ENCODE measurements at places on chromosomes 2 and 18. TPM values are rescaled to one million over a fixed set of nuclear protein-coding genes. Genes with fewer than 3 reads are reported as not detected.

The MYO5B gene
- polyA plus RNA-seq: 1.7 TPM

The DPYSL5 gene
- polyA plus RNA-seq: 39.8 TPM

The SERPINB13 gene
- polyA plus RNA-seq: 0.43 TPM

The PRKCE gene
- polyA plus RNA-seq: 4.6 TPM

The MC4R gene
- 0.45 TPM for polyA plus RNA-seq

The TMX3 gene
- 48.2 TPM for polyA plus RNA-seq

The SLC5A7 gene
- polyA plus RNA-seq: 0.06 TPM

The GRB14 gene
- polyA plus RNA-seq: 2.4 TPM

The SLC16A14 gene
- 2.8 TPM for polyA plus RNA-seq

The TMEM198 gene
- 3.6 TPM for polyA plus RNA-seq

The YWHAQ gene
- polyA plus RNA-seq: 186 TPM

The DYNAP gene
- not detected for polyA plus RNA-seq

The EGR4 gene
- polyA plus RNA-seq: not detected

The SATB2 gene
- 3.4 TPM for polyA plus RNA-seq

The KCNJ3 gene
- 0.79 TPM for polyA plus RNA-seq

The CAD gene
- polyA plus RNA-seq: 28.0 TPM

The CYP27C1 gene
- 5.7 TPM for polyA plus RNA-seq

The GALR1 gene
- polyA plus RNA-seq: 0.09 TPM

The CABYR gene
- 2.7 TPM for polyA plus RNA-seq

The ST8SIA5 gene
- 6.9 TPM for polyA plus RNA-seq

The LPIN1 gene
- 22.6 TPM for polyA plus RNA-seq

The POTEJ gene
- polyA plus RNA-seq: 0.06 TPM

The MYCN gene
- polyA plus RNA-seq: 6.3 TPM

The C2orf15 gene
- polyA plus RNA-seq: 0.56 TPM

The FBLN7 gene
- 8.5 TPM for polyA plus RNA-seq

The LCLAT1 gene
- polyA plus RNA-seq: 8.5 TPM

The RAB17 gene
- 1.6 TPM for polyA plus RNA-seq

The ESCO1 gene
- 18.0 TPM for polyA plus RNA-seq

The CXCR1 gene
- polyA plus RNA-seq: not detected

The ALPG gene
- polyA plus RNA-seq: not detected

The SLC11A1 gene
- 1.7 TPM for polyA plus RNA-seq

The RUFY4 gene
- 0.13 TPM for polyA plus RNA-seq

The MC2R gene
- 0.23 TPM for polyA plus RNA-seq

The COL6A3 gene
- 254 TPM for polyA plus RNA-seq

The TRABD2A gene
- 0.52 TPM for polyA plus RNA-seq

The TMEM178A gene
- 15.2 TPM for polyA plus RNA-seq

The EIF5B gene
- polyA plus RNA-seq: 45.2 TPM
